Panc1 (cell line): ENCODE measurements at places on chromosomes 7 and 10. TPM values are rescaled to one million over a fixed set of nuclear protein-coding genes. Genes with fewer than 3 reads are reported as not detected.

- DNase-seq = no peak
These were observed 214.1 kb downstream of the HERPUD2 start for GRCh38 chr7:35480806-35481205.

GRCh38 chr7:44305564-44306507, 19.6 kb downstream of the CAMK2B start:
- DNase-seq = no peak

- DNase-seq = no peak
These were observed 170.3 kb upstream of the CELF2 start for GRCh38 chr10:10847387-10847786.

DNA sequence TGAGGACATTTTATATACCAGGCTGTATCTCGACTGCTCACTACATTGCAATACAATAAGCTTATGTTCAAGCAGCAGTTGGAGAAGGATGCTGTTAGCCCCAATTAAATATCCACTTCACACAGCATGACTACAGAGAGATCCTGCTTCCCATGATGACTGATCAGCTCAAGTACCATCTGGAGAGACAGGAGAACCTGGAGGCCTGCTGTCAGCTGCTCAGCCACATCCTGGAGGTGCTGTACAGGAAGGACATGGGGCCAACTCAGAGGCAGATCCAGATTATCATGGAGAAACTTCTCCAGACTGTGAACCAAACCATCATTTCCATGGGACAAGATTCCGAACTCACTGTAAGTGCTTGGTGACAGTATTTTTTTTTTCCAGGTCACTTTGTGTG, 22.5 kb downstream of the RNF133 start:
- no peak for DNase-seq

DNA sequence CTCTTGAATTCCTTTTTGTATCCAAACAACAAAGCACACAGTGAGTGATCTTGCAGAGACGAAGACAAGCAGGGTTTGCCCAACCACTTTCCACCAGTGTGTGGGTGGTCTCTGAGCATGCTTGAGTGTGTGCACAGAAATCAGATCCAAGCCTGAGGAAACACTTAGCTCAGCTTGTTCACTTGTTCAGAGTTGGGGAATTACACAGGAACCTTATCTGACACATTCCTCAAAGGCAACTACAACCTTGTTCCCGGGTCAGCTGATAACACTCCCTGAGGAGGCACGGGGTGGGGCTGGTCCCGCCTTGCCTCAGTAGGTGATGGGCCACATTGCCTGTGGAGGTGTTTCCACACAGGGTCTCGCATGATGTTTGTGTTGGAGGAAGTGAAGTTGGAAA, 216.9 kb downstream of the DYNC1I1 start:
- DNase-seq = no peak

GRCh38 chr7:37363536-37364491, 84.8 kb downstream of the ELMO1 start:
- no peak for DNase-seq

GRCh38 chr10:37535459-37536246, 321.8 kb downstream of the ZNF248 start:
- no peak for DNase-seq

DNA sequence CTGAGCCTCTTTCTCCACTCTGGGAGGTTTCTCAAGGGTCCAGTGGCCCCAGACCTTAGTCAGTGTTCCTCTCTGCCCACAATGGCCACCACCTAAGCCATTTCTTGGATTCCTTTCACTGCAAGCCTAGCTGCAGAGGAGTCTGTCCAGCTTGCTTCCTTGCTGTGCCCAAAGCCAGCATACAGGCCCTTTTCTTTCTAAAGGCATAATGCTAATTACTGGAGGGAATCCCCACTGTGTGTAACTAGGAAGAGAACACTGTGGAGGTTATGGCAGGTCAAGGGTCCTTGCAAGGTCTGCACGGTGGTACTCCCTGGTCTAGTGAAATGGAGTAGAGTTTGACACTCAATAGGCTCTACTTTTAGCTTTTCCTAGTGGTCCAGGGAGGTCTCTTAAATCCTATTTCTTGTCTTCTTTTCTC, 70.4 kb upstream of the CC2D2B start:
- no peak for DNase-seq

- no peak for DNase-seq
These were observed 2.0 kb upstream of the OPALIN start for GRCh38 chr10:96360766-96361165.

GRCh38 chr10:74275755-74276290, 124.8 kb downstream of the ADK start:
- no peak for DNase-seq

DNA sequence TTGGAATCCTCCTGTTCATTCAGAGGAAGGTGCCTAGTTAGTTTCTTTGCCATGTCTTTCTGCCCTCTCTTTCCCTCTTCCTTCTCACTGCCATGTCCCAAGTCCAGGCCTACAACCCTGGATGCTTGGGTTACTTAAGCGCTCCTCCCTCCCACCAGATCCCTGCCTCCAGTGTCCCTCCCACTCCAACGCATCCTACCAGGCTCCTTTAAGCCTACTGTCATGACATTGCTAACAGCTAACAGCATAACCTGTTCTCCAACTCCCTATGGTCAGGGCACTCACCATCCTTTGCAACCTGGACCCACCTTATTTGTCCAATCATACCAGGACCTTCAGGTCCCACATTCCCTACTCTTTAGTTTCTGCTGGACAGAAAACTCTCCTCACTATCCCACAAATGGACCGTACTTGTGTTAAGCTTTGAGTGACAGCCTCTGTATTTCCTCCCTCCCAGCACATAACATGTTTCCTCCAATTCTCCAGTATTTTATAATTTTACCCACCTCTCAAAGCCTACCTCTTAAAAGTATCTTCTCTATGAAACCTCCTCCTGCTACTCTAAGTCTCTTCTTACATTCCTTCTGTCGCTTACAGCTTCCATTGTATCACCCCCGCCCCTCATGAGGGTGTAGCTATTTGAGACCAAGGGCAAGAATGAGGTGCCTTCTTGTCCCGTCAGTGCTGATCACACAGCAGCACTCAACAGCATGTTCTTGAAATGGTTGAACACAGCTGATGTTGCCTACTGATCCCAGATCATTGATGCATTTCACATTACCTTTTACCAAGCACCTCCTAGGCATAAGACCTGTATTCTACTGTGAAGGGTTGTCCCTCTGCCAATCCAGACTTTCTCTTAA, 1.7 kb downstream of the BLNK start:
- no peak for DNase-seq

GRCh38 chr10:69896606-69897231, 95.0 kb downstream of the COL13A1 start:
- no peak for DNase-seq

TRIM50 gene
- not detected for total RNA-seq

SPDYE5 gene
- not detected for total RNA-seq

NKX6-2 gene
- total RNA-seq = 1.6 TPM
